ENCODE measurements at places on chromosomes 2 and 18.

DNA sequence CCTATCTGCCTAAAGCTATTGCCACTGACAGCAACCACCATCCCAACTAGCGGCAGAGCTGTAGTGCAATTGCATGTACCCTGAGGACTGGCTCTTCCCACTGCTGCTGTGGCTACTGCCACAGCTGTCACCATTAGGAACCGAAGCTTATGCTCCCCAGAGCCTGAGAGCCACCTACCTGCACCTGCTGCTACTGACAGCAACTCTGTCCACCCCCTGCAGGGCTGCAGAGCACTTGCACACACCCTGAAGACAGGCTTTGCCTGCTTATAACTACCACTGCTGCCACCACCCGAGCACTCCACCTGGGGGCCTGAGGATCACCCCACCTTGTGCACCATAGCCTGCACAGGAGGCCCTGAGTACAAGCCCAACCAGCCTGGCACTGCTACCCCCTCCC lies 217.6 kb upstream of the FOSL2 start:
- H3K27me3 ChIP-seq: no peaks in the 10 kb centered on the region
- no peak for DNase-seq
- H3K4me3 ChIP-seq: no peak overlapping the region
- 0 out of 2 replicates have a peak, but pooled peaks cover 8% of the 10 kb centered on the region for H3K36me3 ChIP-seq
- H3K27ac ChIP-seq: no peak overlapping the region

- no peak overlapping the region for H3K27ac ChIP-seq
- H3K36me3 ChIP-seq: no peaks in the 10 kb centered on the region
- DNase-seq: no peak
- no peaks in the 10 kb centered on the region for H3K4me1 ChIP-seq
Observed at GRCh38 chr2:234555616-234556249, 58.9 kb upstream of the ARL4C start.

- no peaks in the 10 kb centered on the region for H3K4me1 ChIP-seq
- H3K27ac ChIP-seq: no peak overlapping the region
- H3K27me3 ChIP-seq: peaks cover 27% of the 10 kb centered on the region
- no peak for DNase-seq
- no peak overlapping the region for H3K4me3 ChIP-seq
Observed at GRCh38 chr2:84653302-84653701, 137.0 kb downstream of the DNAH6 start.

GRCh38 chr2:241014224-241014623 lies 15.8 kb downstream of the SNED1 start:
- H3K4me3 ChIP-seq: no peak overlapping the region
- peaks cover 15% of the 10 kb centered on the region for H3K4me1 ChIP-seq
- no peaks in the 10 kb centered on the region for H3K36me3 ChIP-seq
- no peak for DNase-seq
- H3K27me3 ChIP-seq: no peaks in the 10 kb centered on the region

- no peak overlapping the region for H3K27ac ChIP-seq
- no peaks in the 10 kb centered on the region for H3K36me3 ChIP-seq
- H3K4me3 ChIP-seq: no peak overlapping the region
- H3K4me1 ChIP-seq: no peaks in the 10 kb centered on the region
Observed at GRCh38 chr2:163626639-163627109, 109.1 kb downstream of the FIGN start.

DNA sequence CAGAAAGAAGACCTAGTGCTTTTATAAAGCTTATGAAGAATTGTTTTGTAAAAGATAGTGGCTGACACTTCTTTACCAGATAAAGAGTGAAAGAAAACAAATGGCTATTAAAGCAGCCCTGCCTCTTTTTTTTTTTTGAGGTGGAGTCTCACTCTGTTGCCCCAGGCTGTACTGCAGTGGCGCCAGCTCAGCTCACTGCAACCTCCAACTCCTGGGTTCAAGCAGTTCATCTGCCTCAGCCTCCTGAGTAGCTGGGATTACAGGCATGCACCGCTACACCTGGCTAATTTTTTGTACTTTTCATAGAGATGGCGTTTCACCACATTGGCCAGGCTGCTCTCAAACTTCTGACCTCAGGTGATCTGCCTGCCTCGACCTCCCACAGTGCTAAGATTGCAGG lies 12.9 kb downstream of the ARPC2 start:
- peak overlapping the region; percentile 29 for H3K4me3 ChIP-seq
- peak; percentile 41 for DNase-seq
- H3K4me1 ChIP-seq: peaks cover 40% of the 10 kb centered on the region
- no peaks in the 10 kb centered on the region for H3K27me3 ChIP-seq
- peak overlapping the region; percentile 57 for H3K27ac ChIP-seq

DNA sequence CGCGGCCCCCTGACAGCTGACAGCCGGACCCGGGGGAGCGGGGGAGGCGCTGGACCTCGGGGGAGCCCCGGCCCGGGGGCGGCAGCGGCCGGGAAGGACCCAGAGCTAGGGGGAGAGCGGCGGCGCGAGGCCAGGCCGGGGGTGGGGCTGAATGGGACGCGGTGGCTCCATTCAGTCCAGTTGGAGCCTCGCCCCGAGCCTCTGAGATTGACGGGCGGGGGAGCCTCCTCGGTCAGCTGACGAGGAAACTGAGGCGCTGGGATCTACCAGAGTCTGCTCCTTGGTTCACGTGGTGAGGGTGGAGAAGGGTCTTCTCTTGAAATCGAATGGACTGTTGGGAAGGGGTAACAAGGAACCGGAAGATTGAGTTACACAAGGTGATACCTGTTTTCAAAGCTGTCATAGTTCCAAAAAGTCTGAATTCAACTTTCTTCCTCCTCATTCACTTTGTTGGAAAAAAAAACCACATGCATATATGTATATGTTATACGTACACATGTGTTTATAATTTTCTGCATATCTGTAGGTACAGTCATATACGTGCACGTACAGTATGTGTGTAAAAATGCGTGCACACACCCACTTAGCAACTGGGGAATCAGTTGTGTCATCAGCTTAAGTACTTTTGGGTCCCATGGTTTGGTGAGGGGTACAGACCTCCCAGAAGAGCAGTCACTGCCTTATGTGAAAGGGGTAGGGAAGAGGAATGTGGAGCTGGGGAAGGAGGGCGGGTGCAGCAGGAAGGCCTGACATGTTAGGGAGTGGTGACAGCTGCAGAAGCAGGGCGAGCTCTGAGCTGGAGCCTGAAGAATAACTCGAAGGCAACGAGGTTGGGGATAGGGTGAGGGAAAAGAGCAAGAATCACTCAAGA lies 628 bp downstream of the PPP1R7 start:
- H3K4me1 ChIP-seq: peaks cover 21% of the 10 kb centered on the region
- no peaks in the 10 kb centered on the region for H3K27me3 ChIP-seq
- DNase-seq: peak; percentile 61
- H3K36me3 ChIP-seq: no peaks in the 10 kb centered on the region
- H3K4me3 ChIP-seq: peak overlapping the region; percentile 88

DNA sequence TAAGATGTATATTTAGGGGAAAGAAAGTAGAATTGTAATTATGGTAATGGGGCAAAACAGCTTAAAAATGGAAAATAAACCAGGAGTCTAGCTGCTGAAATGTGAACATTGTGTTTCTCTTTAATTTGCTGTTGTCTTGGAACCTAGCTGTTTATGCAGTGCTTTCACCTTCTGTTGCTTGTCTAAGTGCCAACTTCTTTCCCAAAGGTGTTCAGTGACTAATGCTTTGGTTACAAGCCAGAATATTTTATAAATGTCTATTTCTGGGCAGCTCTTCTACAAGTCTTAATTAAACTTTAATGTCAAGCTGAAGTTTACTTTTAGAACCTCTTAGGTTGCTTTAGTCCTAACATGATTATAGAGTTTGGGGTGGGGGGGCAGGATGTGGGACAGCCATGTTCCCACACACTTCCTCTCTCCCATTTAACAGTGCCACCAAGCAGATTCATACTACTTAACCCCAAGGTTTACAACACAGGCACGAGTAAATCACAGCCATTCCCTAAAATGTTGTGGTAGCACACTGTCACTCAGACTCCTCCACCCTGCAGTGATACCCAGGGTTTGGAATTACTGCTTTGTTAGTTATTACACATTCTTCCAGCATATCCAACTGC lies 60.6 kb downstream of the ITGA4 start:
- no peak for DNase-seq
- no peak overlapping the region for H3K4me3 ChIP-seq
- 0 out of 2 replicates have a peak, but pooled peaks cover 3% of the 10 kb centered on the region for H3K36me3 ChIP-seq
- H3K27ac ChIP-seq: no peak overlapping the region

- H3K4me1 ChIP-seq: peaks cover 9% of the 10 kb centered on the region
- H3K27me3 ChIP-seq: no peaks in the 10 kb centered on the region
- DNase-seq: no peak
- peaks cover 47% of the 10 kb centered on the region for H3K36me3 ChIP-seq
- H3K27ac ChIP-seq: no peak overlapping the region
- H3K4me3 ChIP-seq: no peak overlapping the region
Observed at GRCh38 chr2:62881162-62881795, 169.4 kb upstream of the OTX1 start.

DNA sequence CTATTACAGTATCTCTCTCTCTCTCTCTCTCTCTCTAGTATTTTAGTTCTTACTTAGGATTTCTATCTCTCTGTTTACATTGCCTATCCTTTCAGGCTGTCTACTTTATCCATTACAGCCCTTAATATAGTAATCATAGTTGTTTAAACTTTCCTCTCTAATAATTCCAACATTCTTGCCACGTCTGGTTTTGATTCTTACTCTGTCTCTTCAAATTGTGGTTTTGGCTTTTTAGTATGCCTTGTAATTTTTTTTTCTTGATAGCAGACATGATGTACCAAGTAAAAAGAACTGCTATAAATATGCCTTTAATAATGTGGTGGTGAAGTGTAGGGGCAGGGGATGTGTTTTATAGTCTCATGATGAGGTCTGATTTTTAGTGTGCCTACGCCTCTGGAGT lies 1809.5 kb upstream of the CELF4 start:
- H3K4me1 ChIP-seq: no peaks in the 10 kb centered on the region
- no peaks in the 10 kb centered on the region for H3K36me3 ChIP-seq
- no peak for DNase-seq
- H3K4me3 ChIP-seq: no peak overlapping the region
- H3K27ac ChIP-seq: no peak overlapping the region

DNA sequence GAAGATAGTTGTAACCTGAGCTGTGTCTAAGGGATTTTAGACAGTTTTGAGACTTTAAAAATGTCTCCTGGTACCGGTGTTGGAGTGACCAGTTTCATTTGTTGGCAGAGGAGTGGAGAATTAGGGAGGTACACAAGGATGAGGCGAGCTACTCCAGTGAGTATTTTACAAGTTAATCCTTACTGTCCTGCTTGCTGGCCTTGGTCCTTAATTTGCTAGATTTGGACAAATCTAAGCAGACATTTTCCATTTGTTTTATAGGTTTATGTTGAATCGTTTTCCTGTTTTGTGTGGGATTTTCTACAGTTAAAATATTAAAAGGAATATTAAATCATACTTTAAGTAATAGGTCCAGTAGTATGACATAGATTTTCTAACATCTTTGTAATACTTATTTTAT lies 101.8 kb downstream of the ZNF407 start:
- H3K4me1 ChIP-seq: no peaks in the 10 kb centered on the region
- H3K4me3 ChIP-seq: no peak overlapping the region
- no peak for DNase-seq
- H3K36me3 ChIP-seq: no peaks in the 10 kb centered on the region

GRCh38 chr2:25480561-25480960 lies 138.8 kb upstream of the DNMT3A start:
- H3K27ac ChIP-seq: no peak overlapping the region
- H3K36me3 ChIP-seq: no peaks in the 10 kb centered on the region
- no peaks in the 10 kb centered on the region for H3K27me3 ChIP-seq
- no peak overlapping the region for H3K4me3 ChIP-seq
- no peak for DNase-seq

GRCh38 chr2:230928701-230929380 lies 3.8 kb upstream of the GPR55 start:
- H3K27me3 ChIP-seq: peaks cover 2% of the 10 kb centered on the region
- 0 out of 2 replicates have a peak, but pooled peaks cover 5% of the 10 kb centered on the region for H3K4me1 ChIP-seq
- no peaks in the 10 kb centered on the region for H3K36me3 ChIP-seq

DNA sequence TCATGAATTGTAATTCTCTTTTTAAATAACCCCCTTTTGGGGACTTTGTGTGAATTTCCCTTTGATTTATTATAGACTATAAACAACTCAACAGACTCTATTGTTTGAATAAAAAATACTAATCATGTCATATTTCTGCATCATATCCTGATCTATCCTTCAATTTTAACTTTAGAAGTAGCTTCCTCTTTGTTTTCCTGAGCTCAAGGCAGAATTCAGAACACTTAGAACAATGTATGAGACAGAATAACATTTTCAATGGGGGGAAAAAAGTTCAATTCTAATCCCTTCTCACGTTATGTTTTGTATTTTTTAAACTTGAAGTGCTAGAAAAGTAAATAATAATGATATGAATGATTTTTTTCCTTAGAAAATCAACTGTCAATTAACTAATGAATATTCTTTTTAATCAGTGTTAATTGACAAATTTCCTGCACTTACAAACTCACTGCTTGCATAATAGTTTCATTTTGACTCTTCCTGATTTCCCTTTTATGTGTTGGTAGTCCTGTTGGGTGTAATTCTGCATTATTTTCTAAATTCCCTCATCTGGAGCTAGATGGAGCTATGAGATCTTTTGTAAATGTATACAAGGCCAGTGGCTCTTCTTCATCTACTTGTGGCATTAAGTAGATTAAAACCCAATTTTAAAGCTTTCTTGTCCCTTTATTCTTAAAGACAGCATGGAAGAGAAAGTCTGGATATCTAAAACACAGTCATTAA lies 326.1 kb downstream of the PARD3B start:
- H3K27me3 ChIP-seq: no peaks in the 10 kb centered on the region
- DNase-seq: peak; percentile 63
- H3K4me3 ChIP-seq: no peak overlapping the region
- H3K36me3 ChIP-seq: no peaks in the 10 kb centered on the region

- no peaks in the 10 kb centered on the region for H3K27me3 ChIP-seq
- no peak overlapping the region for H3K4me3 ChIP-seq
- DNase-seq: no peak
- no peaks in the 10 kb centered on the region for H3K36me3 ChIP-seq
- H3K4me1 ChIP-seq: no peaks in the 10 kb centered on the region
Observed at GRCh38 chr2:82256983-82257632, 1952.6 kb upstream of the LRRTM1 start.

- no peak for DNase-seq
- peaks cover 26% of the 10 kb centered on the region for H3K4me1 ChIP-seq
- H3K4me3 ChIP-seq: no peak overlapping the region
- H3K36me3 ChIP-seq: no peaks in the 10 kb centered on the region
- no peak overlapping the region for H3K27ac ChIP-seq
Observed at GRCh38 chr2:145652036-145652435, 1132.1 kb upstream of the ZEB2 start.

GRCh38 chr2:239420082-239420481 lies 19.3 kb upstream of the HDAC4 start:
- no peaks in the 10 kb centered on the region for H3K36me3 ChIP-seq
- H3K4me3 ChIP-seq: no peak overlapping the region
- DNase-seq: no peak
- no peaks in the 10 kb centered on the region for H3K4me1 ChIP-seq
